ENCODE measurements at places on chromosomes 6 and 20. TPM values are rescaled to one million over a fixed set of nuclear protein-coding genes. Genes with fewer than 3 reads are reported as not detected.

Gene IMPG1
- not detected for total RNA-seq

Gene ZBTB46
- total RNA-seq = 13.6 TPM

Gene CNKSR3
- 20.3 TPM for total RNA-seq

Gene MYT1
- total RNA-seq = 0.11 TPM

Gene SAMD5
- total RNA-seq = 0.33 TPM

GRCh38 chr6:63426844-63427243 lies 107.1 kb upstream of the LGSN start:
- no peak for DNase-seq

GRCh38 chr6:17813542-17813941 lies 106.8 kb upstream of the NUP153 start:
- DNase-seq = no peak

DNA sequence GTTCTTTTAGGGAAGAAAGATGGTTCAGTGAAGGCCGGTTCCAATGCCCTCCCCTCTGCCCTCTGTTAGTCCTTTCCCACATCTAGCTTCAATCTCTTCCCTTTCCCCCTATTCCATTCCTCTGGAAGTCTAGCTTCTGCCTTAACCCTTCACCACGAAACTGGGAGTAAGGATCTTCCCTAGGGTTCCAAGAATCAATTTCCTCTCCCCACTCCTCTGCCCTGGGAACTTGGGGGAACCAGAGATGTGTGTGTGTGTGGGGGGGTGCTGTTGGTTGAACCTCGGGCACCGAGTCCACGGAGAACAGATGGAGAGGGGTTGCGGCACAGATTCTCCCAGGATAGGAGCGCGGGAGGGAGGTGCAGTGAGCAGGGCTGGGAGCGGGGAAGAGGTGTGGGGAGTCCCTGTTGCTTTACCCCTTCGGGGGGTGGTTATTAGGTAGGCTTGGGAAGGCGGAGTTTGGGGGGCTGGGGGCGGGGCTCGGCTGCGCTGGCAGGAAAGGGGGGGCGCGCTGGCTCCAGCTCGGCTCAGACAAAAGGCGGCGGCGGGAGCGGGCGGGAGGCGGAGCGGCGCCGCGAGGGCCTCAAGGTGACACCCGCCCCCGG lies at the start of gene TMEM151B:
Gene TMEM151B, plus strand, starts transcription at position 530 of the 605 bp plus-strand sequence. CDS start 293 bp downstream, outside the sequence.
- no peak for DNase-seq

DNA sequence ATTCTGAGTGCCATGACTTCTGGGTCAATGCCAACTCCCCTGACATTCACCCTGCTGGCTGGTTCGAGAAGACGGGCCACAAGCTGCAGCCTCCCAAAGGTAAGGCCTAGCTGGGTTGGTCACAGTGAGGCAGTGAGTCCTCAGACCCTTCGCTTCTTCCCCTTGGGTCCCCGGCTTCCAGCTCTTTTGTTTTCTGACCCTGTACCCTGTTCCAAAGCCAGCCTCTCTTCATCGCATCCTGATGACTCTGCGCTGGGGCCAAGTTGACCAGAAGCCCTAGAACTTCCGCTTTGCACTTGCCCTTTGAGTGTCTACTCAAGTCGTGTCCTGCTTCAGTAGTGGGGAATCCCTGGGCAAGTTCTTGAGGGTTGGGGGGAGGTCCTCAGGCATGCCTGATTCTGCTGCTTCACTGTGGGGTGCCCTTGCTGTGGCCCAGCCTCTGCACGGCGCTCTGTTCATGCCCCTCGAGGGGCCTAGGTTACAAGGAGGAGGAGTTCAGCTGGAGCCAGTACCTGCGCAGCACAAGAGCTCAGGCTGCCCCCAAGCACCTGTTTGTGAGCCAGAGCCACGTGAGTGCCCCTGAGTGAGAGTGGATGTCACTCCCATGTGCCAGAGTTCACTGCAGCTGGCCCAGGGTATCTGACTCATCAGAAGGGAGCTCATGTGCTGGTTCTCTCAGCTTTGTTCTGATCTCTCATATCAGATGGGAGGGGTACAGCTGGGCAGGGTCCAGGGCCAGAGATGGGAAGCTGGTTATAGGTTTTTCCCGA lies 23.0 kb downstream of the L3MBTL1 start:
- no peak for DNase-seq

DNA sequence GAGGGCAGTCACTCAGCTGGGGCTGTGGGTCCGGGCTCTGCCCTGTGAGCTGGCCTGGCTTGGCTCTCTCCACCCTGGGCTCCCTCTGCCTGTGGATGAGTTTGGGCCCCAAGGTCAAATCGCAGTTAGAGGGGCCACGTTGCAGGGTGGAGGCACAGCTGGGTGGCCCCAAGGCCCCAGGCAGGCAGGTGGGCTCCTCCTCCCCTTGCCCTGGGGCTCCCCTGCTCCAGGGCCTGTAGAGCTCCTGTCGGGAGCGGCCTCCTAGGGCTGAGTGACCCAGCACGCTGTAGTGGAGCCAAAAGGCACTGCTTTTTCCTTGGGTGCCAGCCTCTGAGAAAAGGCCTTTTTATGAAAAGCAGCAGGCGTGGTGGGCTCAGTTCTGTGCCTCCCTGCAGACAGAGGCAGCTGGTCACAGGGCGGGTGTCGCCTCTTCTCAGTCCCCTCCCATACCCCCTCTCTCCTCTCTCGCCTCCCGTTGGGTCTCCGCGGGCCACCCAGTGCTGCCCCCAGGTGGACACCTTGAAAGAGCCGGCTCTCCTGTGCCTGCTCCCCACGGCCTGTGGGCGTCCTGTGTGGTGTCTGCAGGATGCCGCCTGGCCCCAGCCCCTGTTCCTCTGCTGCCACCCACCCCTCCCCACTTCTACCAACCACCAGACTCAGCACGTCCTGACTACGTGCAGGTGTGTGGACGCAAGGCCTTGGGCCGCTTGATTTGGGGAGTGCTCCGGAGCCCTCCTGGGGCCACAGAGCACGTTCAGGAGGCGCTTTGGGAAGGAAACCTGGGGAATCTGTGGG lies 13.2 kb downstream of the SS18L1 start:
- DNase-seq = peak; percentile 60

- no peak for DNase-seq
Observed at GRCh38 chr6:14796974-14797762, 448.7 kb upstream of the JARID2 start.

DNA sequence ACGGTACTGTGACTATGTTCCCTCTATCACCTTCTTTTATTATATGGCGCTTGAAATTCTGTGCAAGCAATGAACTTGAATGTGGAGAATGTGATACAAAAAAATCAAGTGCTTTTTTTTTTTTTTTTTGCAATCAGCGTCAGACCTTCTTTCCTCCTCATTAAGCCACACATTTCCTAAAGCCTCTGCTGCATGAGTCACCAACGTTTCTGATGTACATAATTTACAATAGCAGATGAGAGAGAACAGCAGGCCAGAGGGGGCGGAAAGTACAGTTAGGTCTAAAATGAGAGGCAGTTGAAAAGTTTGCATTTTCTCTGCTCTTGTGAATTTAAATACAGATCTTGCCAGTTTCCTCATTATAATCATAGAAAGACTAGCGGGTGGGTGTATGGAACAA lies 114.6 kb upstream of the RIPOR2 start:
- no peak for DNase-seq

DNA sequence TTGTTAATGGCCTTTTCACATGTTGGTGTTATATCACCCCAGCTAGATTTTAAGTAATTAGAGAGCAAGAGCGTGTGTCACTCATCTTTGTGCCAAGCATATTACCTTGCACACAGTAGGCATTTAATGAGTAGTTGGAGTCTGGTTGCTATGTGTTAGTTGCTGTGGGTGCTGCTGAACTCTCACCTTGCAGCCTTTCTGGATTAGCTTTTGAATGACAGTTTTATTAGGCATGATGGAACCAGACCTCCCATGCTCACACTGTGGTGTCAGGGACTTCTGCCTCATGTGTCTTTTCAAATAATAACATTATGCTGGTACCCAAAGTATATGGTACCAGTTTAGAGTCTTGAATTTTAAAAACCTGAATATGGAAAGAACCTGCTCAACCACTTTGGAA lies 55.9 kb downstream of the TRAF3IP2 start:
- no peak for DNase-seq

DNA sequence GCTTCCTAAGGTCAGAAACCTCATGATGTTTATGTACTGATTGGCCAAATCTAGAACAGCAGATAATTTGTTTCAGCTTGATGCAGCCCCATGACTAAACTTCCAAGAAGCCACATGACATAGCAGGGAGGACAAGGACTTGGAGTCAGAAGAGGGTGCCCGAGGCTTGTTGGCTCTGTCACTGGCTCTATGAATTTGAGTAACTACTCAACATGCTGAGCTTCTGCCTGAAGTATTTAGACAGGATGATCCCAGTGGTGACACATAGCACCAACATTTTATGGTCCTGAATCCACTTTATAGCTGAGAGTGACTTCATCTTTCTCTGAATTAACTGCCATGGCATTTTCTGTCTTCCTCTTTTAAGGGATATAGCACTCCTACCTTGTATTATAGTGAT lies 13.5 kb upstream of the TBX18 start:
- no peak for DNase-seq

- DNase-seq = no peak
Observed at GRCh38 chr6:5606546-5606945, 345.2 kb downstream of the FARS2 start.

DNA sequence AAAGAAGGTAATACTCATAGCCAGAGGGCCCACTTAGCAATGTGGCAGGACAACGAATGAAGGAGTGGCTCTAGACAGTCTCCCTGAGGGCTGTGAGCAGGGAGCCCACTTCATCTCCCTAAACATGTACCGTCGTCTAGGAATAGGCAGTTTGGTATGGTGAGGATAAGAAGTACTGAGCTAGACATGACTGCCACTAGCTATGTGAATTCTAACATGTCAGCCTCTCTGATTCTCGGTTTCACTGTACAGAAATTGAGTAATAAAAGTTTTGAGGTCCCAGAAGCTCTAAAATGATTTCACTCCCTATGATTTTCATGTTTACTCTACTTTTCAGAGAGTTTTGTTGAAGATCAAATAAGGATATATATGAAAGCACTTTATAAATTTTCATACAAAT lies 107.1 kb downstream of the AHI1 start:
- DNase-seq = no peak

DNA sequence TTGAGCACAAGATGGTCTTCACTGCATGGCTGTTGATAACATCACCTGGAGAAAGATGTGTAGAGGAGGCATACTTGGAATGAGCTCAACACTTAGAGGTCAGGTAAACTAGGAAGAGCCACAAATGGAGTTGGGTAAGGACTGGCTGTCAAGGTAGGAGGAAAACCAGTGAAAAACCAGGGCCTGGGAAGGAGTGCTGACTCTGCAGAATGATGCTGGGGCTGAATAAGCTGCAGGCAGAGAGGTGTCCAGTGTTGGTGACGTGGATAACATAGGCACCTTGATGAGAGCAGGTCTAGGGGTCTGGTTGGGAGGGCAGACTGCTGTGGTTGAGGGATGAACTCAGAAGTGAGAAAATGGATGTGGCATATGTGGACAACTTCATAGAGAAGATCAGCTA lies 160.2 kb downstream of the CARMIL1 start:
- DNase-seq = no peak

- DNase-seq = no peak
Observed at GRCh38 chr6:159023893-159024292, 20.9 kb downstream of the TAGAP start.

DNA sequence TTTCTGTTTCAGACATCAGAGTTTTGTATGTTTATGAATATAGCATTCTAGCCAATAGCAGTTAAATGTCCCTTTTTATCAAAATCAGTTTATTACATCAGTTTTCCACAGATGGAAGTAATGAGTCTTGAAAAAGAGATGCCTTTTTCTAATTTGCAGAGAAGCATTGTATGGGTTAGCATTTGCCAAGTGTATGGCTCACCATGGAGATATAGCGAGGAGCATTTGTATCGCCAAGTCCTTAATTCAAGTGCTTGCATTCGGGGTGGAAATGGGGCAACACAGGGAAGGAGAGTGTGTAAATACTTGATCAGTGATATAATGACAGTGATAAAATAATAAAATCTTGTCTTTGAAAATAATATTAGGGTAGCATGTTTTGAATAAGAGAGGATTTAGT lies 42.9 kb downstream of the TXLNB start:
- DNase-seq = no peak

- no peak for DNase-seq
Observed at GRCh38 chr6:157078326-157078725, 245.0 kb downstream of the TMEM242 start.

GRCh38 chr6:120493505-120493904 lies 840.8 kb downstream of the TBC1D32 start:
- no peak for DNase-seq

GRCh38 chr6:36609582-36609981 lies 15.4 kb downstream of the SRSF3 start:
- DNase-seq = no peak

GRCh38 chr6:92906385-92906784 lies 513.0 kb downstream of the EPHA7 start:
- DNase-seq = no peak

DNA sequence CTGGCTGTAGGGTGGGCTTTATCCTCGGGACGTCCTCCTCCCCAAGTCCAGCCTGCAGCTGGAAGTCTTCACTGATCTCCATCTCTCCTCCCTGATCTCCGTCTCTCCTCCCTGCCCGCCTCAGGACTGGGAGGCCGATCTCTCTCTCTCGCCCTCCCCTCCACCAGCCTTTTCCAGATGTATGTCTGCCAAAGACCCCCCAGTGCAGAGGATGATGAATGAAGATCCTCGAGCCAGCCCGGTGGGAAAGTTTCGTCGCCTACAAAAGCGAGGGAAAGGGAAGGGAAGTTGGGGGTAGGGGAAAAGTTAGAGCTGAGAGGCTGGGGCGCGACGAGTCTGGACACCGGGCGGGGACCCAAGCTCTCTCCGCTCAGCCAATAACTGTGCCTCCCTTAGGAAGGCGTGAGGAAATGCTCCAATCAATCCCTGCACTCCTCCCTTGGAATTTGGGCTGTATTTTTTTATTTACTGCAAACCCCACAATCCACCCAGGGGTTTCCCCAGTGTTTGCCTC lies 595 bp upstream of the SRF start:
- peak; percentile 79 for DNase-seq

Data from left ventricle myocardium inferior (tissue), 1 donor.